Activated CD8-positive, alpha-beta memory T cell treated with anti-CD3 and anti-CD28 coated beads, Interleukin-2, amount 50 U/mL, for 4 hours (primary cell): ENCODE measurements at places on chromosomes 1 and 21.
A peak's percentile ranks its signal among the peaks of the same experiment; 100 is the strongest.

DNA sequence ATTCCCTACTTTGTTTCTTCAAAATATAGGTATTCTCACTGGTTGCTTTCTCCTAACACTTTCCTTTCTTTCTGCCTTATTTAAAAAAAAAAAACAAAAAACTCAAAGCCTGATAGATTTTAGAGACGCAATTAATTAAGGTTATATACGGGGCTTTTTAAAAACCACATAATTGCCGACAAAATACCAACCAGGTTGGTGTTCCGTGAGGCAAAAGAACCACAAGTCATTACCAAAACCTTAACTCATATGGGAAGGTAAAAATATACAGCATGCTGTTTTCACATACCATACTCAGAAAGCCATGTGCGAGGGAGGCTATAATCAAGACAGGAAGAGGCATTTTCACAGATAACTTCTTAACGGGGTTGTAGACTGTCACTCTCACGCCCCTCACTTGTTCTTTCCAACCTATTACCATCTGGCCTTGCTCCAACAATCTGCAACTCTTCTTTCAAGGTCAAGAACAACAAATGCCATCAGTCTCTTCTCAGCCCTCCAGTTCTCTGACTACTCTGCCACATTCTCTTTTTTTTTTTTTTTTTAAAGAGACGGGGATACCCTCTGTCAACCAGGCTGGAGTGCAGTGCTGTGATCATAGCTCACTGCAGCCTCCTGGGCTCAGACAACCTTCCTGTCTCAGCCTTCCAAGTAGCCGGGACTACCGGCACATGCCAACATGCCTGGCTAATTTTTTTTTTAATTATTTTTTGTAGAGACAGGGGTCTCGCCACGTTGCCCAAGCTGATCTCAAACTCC, 102.6 kb downstream of the APP start:
- no peak for DNase-seq

DNA sequence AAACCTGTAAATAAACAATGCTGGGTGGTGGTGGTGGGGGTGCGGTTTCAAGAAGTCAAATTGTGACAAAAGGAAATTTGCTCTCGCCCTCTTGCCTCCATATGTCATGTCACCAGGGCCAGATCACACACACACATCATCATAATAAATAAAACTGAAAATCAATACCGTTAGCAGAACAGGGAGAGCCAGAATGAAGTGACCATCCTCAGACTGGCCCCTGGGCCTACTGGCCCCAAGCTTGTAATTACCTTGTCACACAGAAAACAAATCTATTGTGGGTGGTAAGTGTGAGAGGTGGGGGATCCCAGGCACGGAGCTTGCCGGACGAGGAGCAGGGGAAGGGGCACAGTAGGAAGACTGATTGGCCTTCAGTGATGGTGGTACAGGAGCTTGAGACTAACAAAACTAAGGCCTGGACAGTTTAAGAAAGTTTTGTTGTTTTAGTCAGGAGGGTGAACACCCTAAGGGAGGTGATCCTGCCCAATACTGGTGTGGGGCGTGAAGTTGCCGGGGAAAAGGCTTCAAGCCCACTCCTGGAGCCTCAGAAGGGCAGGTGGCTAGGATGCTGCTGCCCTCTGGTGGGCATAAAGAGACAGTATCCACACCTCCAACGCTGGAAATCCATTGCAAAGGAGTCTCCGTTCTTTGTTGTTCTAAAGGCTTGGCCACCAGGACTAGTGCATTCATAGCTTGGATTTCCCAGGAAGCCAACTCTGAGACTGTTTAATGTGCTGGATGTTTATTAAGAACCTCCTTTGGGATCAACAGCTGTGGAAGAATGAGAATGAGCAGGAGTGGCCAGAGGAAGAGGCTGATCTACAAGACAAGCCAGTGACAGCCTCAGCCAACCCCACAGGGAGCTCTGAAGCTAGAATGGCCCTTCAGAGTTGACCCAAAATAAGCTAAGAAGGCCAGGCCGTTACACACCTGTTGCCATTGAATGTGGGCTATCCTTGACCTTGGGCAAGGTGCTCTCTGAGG, 8.1 kb upstream of the C1orf216 start:
- peak; percentile 55 for DNase-seq

DNA sequence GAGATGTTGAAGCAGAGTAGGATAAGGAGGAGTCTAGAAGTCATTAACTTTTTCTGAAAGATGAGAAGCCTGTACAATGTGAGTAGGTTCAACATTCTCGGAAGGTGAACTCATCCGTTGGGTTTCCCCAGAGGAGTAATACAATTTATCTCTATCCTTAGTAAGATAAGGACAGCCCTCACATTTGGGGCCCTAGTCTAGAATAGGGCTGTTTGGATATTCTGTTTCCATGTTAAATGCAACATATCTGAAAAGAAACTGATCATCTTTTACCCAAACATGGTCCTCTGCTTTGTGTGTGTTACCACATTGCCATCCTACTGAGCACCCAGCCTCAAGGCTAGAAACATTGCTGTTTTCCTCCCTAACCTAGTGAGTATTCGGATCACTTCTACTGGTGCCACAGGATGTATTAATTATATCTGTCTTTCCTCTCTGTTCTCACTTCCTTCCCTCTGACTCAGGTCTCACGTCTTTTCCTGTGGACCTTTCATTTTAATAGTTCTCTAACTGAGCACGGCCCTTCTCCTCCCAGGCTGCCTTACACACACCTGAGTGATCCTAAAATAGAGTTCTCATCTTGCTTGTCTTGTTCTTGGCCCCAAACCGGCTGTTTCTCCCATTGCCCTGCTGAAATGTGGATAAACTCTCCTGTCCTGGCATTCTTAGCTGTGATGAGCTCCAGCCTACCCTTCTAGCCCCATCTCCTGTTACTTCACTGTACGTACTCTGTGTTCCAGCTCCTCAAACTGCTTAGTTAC, 91.7 kb downstream of the CDC14A start:
- DNase-seq, result no peak

- DNase-seq, result peak; percentile 21
These were observed 34.5 kb downstream of the OR10R2 start for GRCh38 chr1:158506369-158506987.

DNA sequence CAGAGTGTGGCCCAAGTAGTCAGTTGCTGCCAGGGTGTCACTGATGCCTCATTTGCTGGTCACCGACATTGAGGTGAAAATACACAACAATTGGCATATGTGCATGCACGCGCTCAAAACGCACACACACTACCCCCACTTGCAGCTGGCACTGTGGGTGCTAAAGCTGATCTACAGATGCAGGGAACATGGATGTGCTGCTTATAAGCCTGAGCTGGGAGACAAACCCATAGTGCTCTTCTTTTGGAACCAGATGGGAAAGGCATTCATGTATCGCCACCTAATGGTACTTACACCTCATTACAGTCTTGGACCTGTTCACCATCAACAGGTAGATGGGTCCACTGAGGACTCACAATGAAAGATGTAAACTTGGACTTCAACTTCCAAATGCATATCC, 70.3 kb upstream of the CAMK1G start:
- DNase-seq, result no peak

DNA sequence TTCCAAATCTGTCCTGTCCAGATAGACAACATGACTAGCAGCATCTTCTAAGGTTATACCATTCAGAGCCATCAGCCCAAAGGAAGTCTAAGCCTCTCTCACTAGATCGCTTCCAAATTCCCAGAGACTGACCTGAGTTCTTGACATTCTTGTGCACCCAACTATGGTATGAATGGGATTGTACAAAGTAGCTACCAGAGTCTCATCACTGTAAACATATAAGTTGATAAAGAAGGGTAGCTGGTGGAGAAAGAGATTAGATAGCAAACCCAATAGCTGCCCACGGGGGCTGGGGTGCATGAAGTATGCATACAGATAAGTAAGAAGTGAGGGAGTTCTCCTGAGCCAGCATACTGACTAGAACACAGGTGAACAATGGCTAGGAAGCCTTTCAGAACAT, 180.0 kb downstream of the PLPP3 start:
- no peak for DNase-seq

DNA sequence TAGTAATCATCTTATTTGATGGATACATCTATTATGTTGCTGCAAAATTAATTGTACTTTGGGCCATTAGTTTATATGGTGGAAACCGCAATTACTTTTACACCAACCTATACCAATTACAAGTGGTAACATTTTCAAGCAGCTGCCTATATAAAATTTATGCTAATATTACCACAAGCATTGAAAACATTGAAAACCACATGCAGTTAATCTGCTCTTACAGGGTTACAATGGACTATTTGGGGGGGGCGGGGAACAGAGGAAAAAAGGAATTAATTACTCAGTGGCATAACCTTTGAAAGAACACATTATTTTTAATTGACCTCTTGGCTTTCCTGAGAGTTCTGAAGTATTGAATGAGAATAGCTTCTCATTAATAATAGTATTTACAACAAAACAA, 1793.2 kb downstream of the NCAM2 start:
- no peak for DNase-seq

- DNase-seq, result no peak
These were observed 129.4 kb downstream of the PPIAL4G start for GRCh38 chr1:148353461-148354283.

- no peak for DNase-seq
These were observed 37.3 kb downstream of the CDC42 start for GRCh38 chr1:22089787-22090186.

GRCh38 chr1:202624088-202624780, 86.0 kb downstream of the SYT2 start:
- DNase-seq, result no peak

GRCh38 chr21:32687643-32688345, 40.0 kb downstream of the SYNJ1 start:
- no peak for DNase-seq

GRCh38 chr1:234216116-234216703, 157.0 kb upstream of the COA6 start:
- no peak for DNase-seq

GRCh38 chr1:222334026-222334680, 213.8 kb downstream of the HHIPL2 start:
- DNase-seq, result no peak

DNA sequence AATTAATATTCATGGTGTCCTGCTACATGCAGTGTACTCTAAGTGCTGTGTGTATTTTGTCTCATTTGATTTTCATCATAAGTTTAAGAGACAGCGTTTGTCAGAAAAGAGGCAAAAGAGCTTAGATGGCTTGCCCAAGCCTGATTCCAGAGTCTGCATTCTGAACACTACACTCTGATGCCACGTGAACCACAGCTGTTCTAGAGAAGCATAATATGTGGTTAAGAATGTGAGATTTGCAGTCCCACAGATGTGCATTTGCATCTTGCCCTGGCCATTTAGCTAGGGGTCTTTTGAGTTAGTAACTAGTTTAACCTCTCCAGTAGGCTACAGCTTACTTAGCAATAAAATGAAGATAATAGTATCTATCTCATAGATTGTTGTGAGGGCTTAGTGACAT, 9.2 kb upstream of the GADD45A start:
- no peak for DNase-seq

GRCh38 chr1:10857687-10858086, 61.2 kb upstream of the CASZ1 start:
- no peak for DNase-seq

DNA sequence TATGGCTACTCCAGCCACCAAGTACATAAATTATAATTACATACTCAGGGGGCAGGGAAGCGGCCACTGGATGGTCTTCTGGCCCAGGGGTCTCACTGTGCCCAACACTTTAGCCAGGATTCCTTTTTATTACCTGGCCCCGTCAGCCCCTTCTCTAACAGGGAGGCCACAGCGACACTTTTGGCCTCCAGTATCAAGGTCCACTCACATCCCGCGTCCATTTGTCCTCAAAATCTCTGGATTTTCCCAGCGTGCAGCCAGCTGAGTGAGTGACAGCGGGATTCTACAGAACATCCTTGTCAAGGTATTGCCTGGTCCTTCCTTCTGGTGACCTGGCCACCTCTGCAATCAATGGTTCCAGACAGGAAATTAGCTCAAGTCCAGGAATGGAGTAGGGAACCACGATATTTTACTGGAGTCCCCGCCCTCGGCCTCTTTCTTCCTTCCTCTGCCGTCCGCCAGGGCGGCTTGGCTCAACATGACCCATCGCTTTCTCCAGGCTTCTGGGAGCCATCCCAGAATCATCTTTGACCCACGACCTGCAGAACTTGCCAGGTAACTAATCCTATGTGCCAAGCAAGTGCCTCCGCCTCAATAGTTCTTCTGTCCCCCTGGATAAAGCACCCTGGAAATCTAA, 2.7 kb upstream of the COL6A2 start:
- no peak for DNase-seq

GRCh38 chr1:167792188-167792565, 70.4 kb downstream of the MPZL1 start:
- DNase-seq, result no peak

DNA sequence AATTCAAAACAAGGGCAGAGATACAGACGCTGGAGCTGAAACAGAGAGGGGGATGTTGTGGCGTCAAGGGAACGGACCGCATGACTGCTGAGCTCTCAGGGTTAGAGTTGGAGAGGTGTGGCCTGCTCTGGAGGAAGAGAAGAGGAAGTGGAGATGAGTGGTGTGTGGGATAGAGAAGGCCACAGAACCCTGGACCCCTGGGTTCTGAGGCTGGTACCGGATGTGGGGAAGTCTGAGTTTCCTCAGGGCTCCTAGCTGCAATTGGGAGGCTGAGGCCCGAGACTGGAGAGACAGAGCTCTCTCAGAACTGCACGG, 1.8 kb downstream of the BCAN start:
- no peak for DNase-seq

- DNase-seq, result no peak
These were observed 98.6 kb downstream of the NAV1 start for GRCh38 chr1:201637282-201638079.

- DNase-seq, result no peak
These were observed 22.2 kb upstream of the ABL2 start for GRCh38 chr1:179251675-179252074.

- DNase-seq, result no peak
These were observed 23.7 kb upstream of the NFIA start for GRCh38 chr1:61058483-61059245.

DNA sequence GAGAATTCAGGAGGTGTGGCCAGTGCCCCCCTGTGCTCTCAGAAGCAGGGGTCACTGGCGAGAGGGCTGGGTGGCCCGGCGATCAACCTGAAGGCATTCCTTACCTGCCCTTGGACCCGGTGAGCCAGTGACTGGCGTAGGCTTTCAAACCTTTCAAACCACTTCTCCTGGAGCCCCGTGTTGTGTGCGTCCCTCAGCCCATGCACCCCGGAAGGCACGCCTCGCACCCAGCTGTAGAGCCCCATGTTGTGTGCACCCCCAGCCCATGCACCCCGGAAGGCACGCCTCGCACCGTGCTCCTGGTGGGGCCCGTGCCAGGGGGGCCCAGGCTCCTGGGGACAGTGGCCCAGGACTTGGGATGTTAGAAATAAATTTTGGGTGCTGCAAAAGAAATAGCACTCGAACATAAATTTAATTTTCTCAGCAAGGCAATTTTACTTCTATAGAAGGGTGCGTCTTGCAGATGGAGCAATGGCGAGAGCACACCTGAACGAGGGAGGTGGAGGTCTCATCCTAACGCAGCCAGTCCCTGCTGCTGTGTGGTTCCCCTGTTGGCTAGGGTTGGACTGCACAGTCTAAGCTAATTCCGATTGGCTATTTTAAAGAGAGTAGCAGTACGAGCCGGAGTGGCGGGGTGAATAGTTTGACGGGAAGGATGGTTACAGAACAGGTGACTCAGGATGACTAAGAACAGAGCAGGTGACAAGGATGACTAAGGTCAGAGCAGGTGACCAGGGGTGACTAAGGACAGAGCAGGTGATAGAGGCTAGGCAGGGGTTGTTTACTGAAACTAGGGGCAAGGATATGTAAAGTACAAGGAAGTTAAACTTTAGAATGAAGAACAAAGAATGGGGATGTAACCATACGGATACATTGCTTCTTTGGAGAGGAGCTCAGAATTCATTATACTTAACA, 47.4 kb downstream of the PRKCZ start:
- no peak for DNase-seq
